Upper lobe of right lung (tissue), 1 donor: ENCODE measurements at places on chromosomes 1 and 21. TPM values are rescaled to one million over a fixed set of nuclear protein-coding genes. Genes with fewer than 3 reads are reported as not detected.

Gene ZSCAN20
- total RNA-seq, result 4.3 TPM

Gene AGT
- 1.8 TPM for total RNA-seq

Gene ACTL8
- not detected for total RNA-seq

Gene IFNGR2
- total RNA-seq, result 69.3 TPM

Gene LTN1
- total RNA-seq, result 25.7 TPM

Gene CD5L
- 0.93 TPM for total RNA-seq

Gene PTPN22
- 12.2 TPM for total RNA-seq

Gene SASS6
- total RNA-seq, result 2.4 TPM

GRCh38 chr1:241531195-241532161, 700 bp upstream of the KMO start:
- DNase-seq, result no peak

- no peak for DNase-seq
These were observed 68.9 kb downstream of the LRRN2 start for GRCh38 chr1:204616641-204617040.

- no peak for DNase-seq
These were observed 521.9 kb upstream of the PRMT6 start for GRCh38 chr1:106534612-106535011.

DNA sequence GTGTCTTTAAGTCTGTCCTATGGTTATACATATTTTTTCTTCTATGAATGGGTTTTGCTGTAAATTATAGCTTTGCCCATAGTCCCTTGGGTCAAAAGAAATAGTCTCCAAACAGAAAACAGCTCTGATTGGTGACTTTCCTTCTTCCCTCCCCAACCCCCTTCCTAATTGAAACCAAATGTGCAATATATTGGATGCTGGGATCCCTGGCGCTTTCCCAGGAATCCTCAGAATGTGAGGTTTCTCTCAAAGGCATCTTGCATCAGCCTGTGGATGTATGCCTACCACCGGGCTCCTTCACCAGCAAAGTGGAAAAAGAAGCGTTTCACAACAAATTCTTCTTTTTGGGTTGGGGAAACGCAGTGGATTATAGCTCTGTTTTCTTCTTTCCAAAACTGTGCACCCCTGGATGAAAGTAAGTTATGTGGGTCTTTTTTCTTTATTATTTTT, at the start of gene DDR2:
TSS of gene DDR2 (plus strand) at position 248 of the 450 bp plus-strand sequence. CDS start 86,600 bp downstream, outside the sequence.
- DNase-seq, result no peak

DNA sequence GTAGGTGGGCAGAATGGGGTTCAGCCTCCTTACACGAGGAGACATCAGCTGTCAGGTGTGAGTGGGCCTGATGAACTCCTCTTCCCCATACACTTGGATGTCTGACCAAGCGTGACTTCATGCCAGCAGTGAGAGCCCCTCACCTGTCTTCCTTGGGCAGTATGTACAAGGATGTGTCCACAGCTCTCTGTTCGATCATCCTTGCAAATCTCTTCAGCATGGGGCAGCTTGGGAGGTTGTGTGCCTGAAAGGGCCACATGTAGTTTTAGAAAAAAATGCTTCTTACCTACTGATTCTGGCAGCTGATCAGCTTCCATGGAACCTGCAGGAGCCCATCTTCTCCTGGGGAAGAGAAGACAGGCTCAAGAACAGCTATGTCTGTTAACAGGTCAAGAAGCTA, 18.0 kb downstream of the ACP6 start:
- no peak for DNase-seq

GRCh38 chr1:185200889-185201288, 43.9 kb downstream of the SWT1 start:
- no peak for DNase-seq

GRCh38 chr1:109299558-109300343, 7.1 kb downstream of the MYBPHL start:
- no peak for DNase-seq

- DNase-seq, result no peak
These were observed 8.3 kb downstream of the XCL2 start for GRCh38 chr1:168535536-168535935.

DNA sequence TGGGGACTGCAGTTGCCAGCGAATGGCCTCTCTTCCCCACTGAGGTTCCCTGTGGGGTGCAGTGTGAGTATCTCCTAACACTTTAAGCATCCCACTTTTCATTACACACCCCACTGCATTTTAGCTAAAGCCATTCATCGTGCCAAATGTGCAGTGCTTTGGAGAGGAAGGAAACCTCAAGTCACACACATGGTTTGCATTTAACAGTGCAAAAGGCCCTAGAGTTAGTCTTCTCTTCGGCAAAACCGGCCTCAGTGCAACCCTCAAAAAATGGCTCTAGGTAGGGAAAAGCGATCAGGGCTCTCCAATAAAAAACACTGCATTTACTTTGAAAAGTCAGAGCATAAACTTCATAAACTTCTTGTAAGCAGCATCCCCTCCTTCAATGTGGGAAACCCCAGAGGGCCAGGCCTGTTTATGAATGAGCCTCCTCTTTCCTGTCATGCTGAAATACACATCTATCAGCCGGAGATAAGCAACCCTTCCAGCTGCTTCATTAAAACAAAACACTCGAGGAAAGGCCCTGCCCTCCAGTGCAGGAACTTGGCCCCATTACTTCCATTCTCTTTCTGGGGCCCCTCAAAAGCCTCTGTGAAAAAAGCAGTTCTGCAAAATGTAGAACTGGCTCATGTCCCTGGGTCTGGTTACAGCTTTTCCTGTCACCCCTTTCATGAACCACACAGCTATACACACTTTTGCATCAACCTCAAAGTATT, 184.0 kb downstream of the CDC7 start:
- DNase-seq, result no peak

- no peak for DNase-seq
These were observed 10.9 kb downstream of the CAMK1G start for GRCh38 chr1:209594440-209594839.

GRCh38 chr1:31739346-31739745, 24.8 kb downstream of the ADGRB2 start:
- no peak for DNase-seq

DNA sequence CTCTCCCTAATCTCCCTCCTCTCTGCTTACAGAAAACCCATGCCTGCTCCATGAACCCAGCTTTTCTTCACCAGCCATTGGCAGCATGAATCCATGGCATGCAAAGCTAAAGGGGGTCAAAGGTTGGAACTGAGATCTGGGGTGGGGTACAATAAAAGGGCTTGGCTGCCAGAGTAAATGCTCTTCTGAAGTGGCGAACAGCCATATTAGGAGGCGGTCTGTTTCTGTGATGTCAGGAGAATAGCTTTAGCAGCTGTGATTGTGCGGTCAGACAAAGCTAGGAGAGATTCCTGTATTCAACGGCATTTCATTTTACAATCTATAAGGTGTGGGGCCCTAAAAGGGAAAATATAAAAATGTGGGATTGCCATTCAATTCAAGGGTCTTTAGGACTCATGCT, 71.7 kb upstream of the TMPRSS2 start:
- no peak for DNase-seq

GRCh38 chr1:26711777-26712176, 16.0 kb downstream of the ARID1A start:
- DNase-seq, result no peak

- DNase-seq, result no peak
These were observed 24.1 kb downstream of the THRAP3 start for GRCh38 chr1:36248250-36248894.
